ENCODE measurements at places on chromosomes 6 and 20.
A peak's percentile ranks its signal among the peaks of the same experiment; 100 is the strongest.

DNA sequence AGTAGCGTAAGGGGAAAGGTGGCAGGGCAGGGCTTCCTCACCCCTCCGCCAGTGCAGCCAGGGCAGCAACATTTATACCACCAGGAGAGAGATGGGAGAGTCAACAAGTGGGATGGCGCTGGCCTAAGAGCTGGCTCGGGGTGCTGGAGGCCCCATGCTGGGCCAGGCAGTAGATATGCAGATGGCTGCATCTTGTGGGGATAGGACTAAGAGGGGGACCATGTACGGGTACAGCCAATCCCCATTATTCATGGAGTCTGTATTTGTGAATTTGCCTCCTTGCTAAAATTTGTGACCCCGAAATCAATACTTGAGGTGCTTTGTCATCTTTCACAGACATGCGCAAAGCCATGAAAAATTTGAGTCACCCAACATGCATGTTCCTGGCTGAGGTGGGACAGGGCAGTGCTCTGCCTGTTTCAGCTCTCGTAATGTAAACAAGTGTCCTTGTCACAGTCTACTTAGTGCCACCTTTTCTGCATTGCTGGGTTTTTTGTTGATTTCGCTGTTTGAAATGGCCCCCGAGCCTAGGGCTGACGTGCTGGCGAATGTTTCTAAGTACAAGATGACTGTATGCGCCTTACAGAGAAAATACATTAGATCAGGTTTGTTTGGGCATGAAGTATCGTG is 27.5 kb upstream of the TAF8 start:
- DNase-seq = no peak

DNA sequence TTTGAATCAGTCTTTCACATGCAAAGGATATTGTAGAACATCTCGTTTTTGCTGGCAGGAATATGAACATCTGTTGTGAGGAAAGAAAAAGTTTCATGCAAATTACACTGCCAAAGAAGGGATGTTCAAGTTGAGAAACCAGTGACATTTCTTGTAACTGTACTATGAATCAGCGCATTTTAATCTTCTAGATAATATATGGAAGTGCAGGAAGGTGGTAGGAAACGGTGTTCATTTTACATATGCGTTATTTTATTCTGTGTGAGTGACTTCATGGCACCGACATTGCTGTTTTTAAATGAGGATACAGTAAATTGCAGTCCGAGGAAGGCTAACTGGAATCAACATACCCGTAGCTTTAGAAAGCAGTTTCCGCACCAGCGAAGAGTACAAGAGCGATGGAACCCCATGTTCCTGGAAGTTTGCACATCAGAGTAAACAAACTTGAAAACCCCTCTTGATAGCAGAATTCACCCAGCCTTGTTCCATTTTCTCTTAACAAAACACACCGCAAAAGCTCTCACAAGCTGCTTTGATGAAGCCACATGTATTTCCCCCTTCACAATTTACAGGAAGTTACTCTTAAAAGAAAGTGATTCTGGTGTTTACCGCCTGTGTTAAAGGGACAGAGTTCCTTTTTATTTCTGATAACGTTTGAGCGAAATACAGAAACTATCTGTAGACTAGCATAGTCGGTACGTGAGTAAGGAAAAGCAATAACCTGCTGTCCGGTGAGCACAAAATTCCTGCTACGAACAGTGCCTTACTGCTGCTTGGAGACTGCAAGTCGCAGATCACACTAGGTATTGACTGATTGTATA is 11.5 kb downstream of the PRDM1 start:
- DNase-seq = peak; percentile 51

- DNase-seq = no peak
Measured at GRCh38 chr6:46676604-46677313, 10.9 kb upstream of the TDRD6 start.

- DNase-seq = no peak
Measured at GRCh38 chr6:24432611-24433010, 29.9 kb downstream of the MRS2 start.

DNA sequence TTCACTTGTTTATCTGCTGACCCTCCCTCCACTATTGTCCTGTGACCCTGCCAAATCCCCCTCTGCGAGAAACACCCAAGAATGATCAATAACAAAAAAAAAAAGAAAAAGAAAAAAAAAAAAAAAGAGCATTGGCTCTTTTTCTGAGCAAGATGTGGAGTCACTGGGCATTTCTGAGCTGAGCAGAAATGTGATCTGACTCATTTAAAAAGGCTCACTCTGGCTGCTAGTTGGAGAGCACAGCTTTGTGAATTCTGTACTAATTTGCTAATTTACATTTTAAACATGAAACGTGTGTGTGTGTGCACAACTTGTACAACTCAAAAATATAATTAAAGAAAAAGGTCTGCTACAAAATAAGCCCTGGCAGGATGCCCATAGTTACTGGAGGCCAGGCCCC is 20.2 kb downstream of the SCML4 start:
- no peak for DNase-seq

DNA sequence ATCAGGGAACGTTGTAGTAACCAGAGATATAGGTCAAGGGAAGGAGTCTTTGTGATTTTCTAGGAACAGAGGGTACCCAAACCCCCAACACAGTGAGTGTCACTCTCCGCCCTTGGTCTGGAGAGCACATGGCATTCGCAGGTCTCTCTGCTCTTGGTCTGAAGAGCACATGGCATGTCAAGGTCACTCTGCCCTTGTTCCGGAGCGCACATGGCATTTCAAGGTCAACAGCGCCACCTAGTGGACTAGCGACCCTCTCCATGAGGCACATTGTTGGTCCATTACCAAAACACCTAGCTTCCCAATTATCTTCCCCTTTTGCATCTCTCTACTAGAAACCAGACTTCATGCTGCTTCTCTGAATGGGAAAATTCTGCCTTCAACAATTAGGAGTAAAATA is 260.0 kb downstream of the C6orf118 start:
- peak; percentile 29 for DNase-seq

- no peak for DNase-seq
Measured at GRCh38 chr6:5464099-5464885, 203.0 kb downstream of the FARS2 start.

DNA sequence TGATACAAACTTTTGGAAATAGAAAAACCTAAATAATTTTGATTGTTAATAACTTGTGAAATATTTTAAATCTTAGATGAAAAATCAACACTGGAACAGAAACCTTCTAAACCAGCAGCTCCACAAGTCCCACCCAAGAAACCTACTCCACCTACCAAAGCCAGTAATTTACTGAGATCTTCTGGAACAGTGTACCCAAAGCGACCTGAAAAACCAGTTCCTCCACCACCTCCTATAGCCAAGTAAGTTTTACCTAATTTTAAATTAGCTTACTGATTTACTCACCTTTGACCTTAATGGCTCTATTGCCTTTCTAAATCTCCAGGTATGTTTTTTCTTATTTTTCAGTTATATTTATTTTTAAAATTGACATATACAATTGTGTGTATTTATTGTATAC is 102.6 kb upstream of the ADGRF4 start:
- no peak for DNase-seq

DNA sequence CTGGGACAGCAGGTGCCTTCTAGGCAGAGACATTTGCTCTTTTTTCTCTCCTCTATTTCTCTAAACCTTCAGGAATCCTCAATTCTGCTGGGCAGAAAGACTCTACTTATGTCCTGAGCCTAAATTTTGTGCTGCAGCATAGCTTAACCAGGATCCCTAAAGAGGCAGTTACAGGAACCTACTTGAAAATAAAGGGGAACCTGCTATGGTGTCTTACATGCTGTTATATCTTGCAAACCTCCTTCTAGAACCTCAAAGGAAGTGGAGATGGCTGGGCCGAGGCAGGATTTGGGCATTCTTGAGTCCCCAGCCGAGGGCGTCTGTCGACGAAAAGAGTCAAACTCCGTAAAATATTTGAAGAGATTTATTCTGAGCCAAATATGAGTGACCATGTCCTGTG is 17.1 kb upstream of the GMNN start:
- peak; percentile 42 for DNase-seq

DNA sequence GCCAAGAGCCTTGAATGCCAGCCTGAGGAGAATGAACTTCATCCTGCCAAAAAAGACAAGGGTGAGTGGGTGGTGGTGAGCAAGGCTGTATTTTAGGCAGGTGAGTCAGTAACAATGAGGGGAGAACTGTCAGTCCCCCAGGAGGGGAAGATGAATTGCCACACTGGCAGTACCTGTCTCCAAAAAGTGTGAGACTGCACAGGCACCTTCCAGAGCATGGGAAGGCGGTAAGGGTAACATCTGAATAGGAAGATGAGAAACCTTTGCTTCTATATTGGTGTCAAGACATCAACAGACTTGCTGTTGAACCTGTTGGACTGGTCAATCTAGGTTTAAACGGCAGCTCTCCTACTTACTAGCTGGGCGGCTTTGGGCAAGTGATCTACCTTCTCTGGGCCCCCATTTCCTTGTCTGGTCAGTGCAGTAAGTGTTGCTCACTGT is 30.9 kb downstream of the STK35 start:
- no peak for DNase-seq

- DNase-seq = no peak
Measured at GRCh38 chr6:3305216-3305565, 46.4 kb downstream of the PSMG4 start.
